ENCODE measurements at places on chromosomes 1 and 21.

GRCh38 chr1:150881331-150882070 lies 5.1 kb upstream of the ARNT start:
- no peak for DNase-seq

GRCh38 chr1:151705753-151706463 lies 10.7 kb downstream of the CELF3 start:
- DNase-seq: no peak

DNA sequence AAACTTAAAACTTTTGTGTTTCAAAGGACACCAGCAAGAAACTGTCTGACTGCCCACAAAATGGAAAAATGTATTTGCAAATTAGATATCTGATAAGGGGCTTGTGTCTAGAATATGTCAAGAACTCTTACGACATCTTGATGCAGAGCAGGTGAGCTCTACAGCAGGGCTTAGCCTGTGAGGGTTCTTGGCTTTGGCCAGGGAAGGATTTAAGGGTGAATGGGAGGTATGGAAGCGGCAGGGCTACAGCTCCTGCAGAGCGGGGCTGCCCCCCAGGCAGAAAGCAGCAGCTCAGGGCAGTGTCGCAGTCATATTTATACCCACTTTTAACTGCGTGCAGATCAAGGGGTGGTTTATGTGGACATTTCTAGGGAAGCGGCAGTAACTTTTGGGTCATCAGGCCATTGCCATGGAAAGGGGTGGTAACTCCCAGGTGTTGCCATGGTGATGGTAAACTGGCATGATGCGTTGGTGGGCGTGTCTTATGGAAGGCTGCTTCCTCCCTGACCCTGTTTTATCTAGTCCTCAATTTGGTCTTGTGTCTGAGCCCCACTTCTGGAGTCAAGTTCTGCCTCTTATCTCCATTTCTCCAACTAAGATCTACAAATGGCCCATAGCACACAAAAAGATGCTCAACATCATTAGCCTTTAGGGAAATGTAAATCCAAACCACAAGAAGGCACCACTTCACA lies 23.2 kb downstream of the MORN1 start:
- no peak for DNase-seq

DNA sequence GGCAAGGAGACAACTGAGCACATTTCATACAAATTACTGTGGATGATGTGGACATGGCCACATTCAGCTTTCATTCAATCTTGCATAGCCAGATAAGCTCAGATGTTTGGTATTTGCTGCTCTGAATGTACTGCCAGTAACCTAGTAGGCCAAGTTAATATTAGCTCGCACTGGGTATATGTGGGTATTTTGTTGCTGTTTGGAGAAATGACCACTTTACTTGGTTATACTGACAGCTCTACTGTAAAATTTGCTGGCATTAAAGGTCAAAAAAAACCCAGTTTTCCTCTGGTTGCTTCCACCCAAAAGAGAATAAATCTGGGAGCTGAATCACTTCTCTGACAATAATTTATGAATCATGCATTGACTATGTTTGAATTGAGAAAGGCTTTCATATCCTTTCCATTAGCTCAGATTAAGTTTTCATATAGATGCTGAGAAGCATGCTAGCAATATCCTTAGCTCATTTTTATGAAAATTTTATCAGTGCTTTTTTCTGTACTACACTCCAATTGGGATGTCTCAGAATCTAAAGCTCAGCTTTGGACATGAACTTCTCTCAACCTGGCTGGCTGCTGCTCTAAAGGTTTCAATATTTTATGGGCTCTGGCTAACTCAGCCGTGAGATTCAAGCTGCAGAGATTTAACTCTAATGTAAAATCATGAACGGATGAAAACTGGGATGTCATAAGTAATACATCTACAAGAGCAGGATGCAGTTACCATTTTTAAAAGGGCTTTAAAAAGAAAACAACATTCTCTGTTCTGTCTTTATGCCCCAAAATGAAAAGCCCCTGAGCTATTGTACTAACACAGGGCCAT lies 330.0 kb downstream of the BARHL2 start:
- no peak for DNase-seq

GRCh38 chr1:111538343-111539025 lies 35.1 kb upstream of the ADORA3 start:
- DNase-seq: no peak

DNA sequence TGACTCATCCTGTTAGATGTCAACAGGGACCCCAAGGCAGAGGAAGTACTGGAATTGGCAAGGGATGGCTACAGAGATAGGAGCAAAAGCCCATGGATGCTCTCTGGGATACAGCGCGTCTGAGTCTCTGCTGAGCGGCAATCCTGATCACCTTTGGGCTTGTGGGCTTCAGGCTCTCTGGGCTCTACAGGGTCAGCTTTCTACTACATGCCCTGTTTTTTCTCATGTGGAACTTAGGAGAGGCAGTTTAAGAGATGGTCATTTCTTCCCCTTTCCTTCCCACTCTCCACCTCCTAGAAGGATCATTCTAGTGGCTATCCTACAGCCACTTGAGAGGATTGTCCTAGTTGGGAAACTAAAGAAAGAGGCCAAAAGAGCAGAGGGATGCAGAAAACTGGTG lies 1.3 kb downstream of the LINGO4 start:
- DNase-seq: no peak

DNA sequence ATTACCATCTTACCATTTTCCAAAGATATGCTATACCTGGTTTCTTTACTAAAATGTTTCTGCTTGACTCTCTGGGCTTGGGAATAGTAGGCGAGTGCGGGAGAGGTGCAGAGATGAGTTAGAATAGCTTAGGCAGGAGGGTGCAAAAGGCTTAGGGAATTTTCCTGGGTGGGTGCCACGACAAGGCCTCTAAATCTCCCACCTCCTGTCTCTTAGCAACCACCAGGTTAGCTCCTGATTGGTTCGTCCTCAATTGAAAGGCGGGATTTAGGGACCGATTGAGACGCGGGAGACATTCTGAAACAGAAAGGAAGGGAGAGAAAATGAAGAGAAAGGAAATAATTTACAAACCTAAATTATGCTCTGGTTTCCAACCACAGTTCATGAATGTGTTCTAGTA lies 3.1 kb downstream of the ACKR1 start:
- no peak for DNase-seq

- DNase-seq: no peak
Measured at GRCh38 chr1:247274605-247275256, 18.9 kb downstream of the VN1R5 start.

- no peak for DNase-seq
Measured at GRCh38 chr1:25795946-25796810, 3.8 kb upstream of the SELENON start.

- DNase-seq: no peak
Measured at GRCh38 chr1:153190373-153190772, 12.9 kb upstream of the LELP1 start.

DNA sequence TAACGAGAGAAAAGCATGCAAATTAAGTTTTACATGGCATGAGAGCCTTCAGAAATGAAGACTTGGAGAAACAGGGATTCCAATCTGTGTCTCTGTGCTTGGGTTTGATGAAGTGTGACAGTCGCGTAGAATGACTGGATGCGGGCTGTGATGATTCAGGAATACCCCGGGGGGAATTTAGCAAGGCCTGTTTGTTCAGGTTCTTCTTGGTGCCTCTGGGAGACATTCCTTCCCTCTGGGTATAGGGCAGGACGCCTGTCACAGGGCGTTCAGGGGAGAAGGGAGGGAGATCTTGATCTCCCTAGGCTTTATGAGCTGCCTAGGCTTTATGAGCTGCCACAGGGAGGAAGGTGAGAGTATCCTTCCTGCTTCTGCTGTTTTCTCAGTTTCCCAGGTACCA lies 36.6 kb downstream of the DOP1B start:
- DNase-seq: no peak

DNA sequence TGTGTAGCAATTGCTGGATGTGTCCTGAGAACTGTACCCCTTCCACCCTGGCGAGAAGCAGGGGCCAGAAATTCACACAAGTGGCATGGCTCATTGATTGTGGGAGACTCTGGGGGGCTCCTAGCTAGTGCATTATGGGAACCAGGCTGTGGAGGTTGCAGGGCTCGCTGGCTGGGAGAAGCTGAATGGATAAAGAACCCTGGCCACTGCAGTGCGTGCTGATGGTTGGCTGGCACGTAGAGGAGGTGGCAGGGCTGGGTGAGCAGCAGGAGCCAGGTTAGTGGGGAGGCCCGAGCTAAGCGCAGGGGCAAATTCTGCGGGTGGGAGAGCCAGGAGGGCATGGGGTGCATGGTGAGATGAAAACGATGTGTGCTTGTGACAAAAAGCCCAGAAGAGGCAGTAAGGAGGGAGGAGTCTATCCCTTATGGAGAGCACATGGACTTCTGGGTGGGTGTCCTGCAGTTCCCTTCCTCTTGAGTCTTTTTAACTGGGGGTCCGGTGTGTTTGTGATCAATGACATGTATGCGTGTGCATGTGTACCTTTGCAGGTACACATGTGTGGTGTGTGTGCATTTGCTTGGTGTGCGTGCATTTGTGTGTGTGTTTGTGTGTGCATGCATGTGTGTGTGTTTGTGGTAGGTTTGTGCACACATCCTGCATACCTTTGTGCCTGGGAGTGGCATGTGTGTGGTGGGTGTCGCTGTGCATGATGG lies 3.6 kb downstream of the GUK1 start:
- DNase-seq: no peak

DNA sequence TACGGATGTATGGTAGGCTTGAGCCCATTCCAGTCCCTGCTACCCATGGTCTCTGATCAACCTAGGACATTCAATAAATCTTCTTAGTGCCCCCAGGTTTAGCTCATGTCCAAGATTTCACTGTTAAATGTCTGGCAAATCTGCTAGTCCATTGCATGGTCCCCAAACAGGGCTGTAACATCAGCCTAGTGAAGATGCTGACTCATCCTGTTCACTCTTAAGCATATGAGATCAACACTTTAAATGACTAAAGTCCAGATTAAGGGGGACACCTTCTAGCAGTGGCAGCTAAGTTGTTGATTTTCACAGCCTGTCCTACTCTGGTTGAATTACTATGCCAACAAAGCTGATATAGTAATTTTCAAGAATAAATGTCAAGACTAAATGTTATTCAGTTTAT lies 46.5 kb upstream of the NUF2 start:
- DNase-seq: no peak

DNA sequence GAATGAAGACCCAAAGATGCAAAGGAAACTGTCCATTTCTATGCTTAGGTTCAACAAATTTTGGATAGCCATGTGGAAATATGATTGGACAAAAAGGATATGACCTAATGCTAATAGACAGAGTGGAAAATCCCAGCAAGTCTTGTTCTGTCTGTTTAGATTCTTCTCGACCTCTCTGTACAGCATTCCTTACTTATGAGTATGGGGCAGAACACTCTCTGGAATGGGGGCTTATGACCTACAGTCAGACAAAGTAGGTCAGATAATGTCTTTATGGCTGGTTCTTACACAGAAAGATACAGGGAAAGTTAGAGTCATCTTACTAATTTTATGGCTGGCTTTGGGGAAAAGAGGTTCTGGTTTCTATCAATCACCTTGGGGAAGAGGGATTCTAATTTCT lies 2.8 kb downstream of the GCSAML start:
- DNase-seq: no peak

- DNase-seq: no peak
Measured at GRCh38 chr21:37742115-37742514, 174.1 kb downstream of the KCNJ6 start.

GRCh38 chr1:202965422-202965821 lies 1.6 kb downstream of the CYB5R1 start:
- DNase-seq: no peak

- no peak for DNase-seq
Measured at GRCh38 chr1:67110352-67110751, 24.4 kb downstream of the C1orf141 start.
